CD4-positive, alpha-beta T cell treated with Interleukin-17A for 1 hour (primary cell): ENCODE measurements at places on chromosomes 4 and X.

DNA sequence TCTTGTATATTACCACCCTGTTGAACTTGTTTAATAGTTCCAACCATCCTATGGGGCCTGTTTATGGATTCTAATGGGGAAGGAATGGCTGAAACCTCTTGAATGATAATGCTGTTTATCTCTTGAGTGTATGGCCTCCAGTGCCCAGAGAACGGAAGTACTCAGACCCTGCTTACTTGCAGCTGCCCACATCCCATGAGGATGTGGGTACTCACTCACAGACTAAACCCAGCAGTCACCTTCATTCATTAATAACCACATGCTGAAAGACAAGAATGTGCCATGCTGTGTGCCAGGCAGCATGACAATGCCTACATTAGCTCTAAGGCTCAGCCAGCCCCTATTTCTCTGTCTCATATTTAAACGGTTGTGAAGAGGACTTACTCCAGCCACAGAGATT lies 5.9 kb upstream of the ARMCX5 start:
- no peak for DNase-seq

GRCh38 chr4:2251795-2252529 lies 9.9 kb downstream of the MXD4 start:
- no peak for DNase-seq

DNA sequence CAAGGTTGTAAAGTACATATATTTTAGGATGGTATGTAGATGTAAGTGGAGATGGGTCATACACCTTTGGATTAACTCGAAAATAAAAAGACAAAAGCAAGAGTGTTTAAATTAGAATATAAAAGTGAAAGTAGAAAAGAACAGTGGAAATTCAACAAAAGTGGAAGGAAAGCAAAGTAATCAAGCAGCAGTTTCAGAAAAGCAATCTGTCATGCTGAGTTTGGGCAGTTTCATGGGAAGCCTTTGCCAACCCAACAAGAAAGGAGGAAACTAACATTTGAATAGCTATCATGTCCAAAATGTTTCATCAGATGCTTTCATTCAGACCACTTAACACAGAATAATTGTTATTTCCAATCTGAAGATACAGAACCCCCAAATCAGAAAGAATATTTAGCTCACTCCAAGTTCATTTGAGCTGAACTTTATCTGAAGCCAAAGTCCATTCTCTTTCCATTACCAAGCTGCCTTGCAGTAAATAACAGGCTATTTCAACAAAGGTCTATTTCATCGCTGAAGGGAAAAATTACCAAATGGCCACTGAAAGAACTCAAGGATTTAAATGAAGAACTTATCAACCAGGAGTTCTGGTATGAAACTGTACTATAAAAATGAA lies 1.8 kb upstream of the EXOSC9 start:
- no peak for DNase-seq

DNA sequence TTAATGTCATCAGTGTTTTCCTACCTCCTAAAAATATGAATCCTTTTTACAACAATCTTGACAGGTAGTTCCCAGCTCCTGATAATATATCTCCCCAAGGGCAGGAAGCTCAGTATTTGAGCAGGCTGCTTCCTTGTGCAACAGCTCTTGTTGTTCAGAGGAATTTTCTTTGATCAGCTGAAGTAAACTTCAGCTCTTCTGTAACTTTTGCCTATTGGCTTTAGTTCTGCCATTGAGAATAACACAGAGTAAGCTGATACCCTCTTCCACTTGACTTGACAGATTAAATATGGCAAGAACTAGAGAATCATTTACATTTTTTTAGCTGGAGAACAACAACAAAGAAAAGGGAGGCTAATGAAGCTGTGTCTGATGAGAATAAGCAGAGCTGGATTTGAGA lies 75.2 kb downstream of the LUZP4 start:
- DNase-seq, result no peak

GRCh38 chrX:109533631-109534030 lies 3.0 kb upstream of the NXT2 start:
- DNase-seq, result no peak

DNA sequence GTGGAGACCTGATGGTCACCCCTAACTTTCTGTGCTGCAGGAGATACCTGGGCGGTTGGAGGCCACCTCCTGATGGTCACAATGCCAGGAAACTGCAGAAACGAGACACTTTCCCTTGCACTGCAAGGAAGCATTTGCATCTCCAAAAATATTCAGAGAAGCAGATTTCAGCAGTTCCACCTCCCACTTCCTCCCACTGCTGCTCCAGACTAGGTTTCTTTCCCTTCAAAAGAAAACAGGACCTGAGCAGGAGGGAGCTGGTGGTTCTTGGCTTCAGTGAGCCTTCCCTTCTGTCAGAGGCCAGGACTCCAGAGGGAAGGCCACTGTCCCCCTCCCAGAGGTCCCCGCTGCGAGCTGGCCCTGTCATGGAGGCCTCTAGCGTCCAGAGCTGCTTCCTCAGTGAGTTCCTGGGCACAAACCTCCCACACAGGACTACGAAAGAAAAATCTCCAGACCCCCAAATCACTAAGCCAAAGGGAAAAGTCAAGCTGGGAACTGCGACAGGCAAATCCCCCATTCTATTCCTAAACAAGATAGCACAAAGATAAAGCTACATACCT lies 35.9 kb downstream of the GPM6B start:
- DNase-seq, result no peak

- no peak for DNase-seq
Measured at GRCh38 chr4:129488427-129488826, 392.5 kb downstream of the C4orf33 start.

DNA sequence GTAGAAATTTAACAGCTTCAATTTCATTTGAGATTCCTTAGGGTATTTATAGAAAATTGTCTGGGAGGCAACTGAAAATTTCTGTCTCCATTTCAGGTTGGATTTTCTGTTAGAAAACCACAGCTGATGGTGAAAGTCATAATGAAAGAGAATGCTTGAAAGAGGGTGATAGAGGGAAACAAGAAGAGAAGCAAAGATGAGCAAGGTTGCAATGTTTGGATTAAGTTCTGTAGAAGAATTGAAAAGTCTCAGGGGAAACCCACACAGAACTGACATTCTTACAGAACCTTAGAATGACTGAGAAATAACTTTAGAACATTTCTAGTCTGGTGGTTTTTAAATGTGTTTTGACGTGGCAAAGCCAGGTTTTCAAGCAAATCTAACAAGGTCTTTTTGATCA lies 14.7 kb downstream of the GBA3 start:
- no peak for DNase-seq

DNA sequence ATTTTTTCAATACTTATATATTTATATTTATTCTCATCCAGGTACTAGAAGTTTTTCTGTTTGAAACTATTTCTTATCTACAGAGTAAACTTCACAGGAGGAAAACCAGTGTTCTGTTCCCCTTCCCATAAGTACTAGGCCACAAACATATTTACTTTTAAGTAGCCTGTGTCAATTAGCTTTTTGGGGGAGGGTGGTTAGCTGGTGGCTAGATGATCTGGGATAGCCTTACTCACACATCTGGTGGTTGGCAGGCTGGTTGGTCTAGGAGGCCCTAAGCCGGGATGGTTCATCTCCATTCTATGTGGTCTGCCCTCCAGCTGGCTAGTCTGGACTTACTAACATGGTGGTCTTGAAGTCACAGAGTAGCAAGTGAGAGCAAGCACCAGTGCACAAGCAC lies 6.2 kb downstream of the JADE3 start:
- no peak for DNase-seq

DNA sequence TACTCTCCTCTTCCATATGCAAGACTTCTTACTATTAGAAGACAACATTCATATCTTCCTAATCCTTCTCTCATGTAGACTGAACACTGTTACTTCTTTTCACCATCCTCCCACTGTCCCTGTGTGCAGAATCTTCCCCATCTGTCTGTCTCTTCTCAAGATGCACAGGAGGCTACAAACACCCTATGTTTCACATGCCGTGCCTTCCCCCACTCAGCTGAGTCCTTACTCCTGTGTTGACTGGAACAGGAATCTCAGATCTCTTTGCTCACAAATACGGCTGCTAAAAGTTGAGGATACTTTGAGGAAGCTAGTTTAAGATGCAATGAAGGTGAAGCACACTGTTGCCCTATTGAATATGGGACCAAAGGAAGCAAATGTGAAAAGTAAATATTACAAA lies 168.5 kb upstream of the GPC4 start:
- DNase-seq, result no peak

GRCh38 chrX:40127052-40127451 lies 29.3 kb upstream of the BCOR start:
- DNase-seq, result peak; percentile 27

DNA sequence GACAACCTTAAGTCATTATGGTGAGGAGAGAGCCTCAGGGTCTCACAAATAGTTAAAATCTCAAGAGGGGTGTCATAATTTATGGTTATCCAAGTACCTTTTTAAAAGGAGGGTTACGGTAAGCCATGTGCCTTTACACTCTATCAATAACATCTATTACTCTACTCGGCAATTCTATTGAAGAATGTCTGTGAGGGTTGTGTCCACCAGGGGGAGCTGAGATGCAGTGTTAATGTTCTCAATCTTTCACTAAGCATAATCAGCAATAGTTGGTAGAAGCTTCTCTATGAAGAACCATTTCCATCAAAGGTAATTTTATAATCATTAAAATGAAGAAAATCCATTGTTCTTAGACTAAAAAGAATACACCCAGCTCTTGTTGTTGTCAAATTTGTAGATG lies 457.4 kb downstream of the CENPC start:
- peak; percentile 24 for DNase-seq

GRCh38 chr4:98181809-98182208 lies 38.5 kb upstream of the STPG2 start:
- no peak for DNase-seq

DNA sequence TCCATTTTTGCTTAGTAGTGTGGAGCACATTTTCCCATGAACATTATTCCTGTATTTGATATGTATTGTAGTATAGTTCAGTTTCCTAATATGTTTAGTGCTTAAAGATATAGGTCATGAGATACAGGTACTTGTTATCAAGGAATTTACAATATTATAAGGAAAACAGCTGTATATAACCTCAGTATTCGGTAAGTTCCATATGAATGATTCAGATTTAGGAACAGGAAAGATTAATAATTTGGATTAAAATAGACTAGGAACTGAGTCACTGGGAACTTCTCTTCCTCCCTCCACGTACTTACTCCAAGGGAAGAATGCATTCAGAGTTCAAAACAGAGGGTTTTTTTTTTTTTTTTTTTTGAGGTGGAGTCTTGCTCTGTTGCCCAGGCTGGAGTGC lies 20.0 kb downstream of the DIAPH2 start:
- DNase-seq, result no peak

GRCh38 chr4:153114771-153115321 lies 89.4 kb upstream of the TRIM2 start:
- peak; percentile 65 for DNase-seq

GRCh38 chrX:3244955-3245354 lies 101.5 kb downstream of the MXRA5 start:
- no peak for DNase-seq

DNA sequence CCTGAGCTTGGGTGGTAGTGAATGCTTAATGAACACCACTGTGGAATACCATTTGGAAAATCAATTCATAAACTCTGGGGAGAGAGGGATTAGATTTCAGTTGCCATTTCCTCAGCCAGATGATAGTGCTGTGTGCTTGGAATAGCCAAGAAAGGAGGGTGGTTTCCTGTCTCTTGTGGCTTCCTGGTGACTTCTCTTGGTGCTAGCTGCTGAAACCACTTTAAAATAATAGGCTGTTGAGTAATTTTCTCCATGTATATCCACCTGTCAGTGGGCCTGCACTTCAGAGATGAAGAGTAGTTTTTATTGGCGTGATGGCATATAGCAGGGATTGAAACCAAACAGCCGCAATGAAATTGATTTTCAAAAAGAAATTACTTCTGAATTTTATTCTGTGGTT lies 11.8 kb downstream of the EDA start:
- no peak for DNase-seq

DNA sequence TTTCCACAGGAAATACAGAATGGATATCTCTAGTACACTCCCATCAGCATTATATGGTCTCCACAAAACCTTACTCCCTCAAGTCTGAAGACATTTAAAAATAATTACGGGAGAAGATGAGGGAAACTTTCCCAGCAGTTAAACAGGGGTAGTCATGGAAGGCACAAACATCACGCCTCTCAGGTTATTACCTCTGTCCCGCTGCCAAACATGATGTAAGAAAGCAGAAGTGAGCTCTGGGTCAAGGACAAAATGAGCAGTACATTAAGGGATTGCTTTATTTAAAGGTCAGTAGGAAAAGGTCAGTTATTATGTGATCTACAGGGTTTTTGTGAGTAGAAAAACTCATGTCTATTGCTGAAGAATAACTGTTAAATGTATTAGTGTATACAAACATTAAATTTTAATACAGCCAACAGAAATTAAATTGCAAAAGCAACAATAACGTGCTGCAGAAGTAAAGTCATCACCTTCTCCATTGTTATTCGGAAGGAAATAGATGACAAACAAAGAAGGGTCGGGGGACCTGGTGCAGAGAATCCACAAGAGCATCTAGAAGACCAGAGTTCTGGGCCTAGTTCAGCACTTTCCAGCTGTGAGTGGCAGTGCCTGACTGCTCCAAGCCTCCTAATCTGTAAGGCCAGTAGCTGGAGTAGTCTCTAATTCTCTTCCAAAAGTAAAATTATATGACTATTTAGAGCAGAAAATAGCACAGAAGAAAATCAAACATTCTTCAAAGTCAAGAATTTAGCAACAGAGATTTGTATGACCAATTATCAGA lies 171.2 kb downstream of the PPP3CA start:
- DNase-seq, result no peak

DNA sequence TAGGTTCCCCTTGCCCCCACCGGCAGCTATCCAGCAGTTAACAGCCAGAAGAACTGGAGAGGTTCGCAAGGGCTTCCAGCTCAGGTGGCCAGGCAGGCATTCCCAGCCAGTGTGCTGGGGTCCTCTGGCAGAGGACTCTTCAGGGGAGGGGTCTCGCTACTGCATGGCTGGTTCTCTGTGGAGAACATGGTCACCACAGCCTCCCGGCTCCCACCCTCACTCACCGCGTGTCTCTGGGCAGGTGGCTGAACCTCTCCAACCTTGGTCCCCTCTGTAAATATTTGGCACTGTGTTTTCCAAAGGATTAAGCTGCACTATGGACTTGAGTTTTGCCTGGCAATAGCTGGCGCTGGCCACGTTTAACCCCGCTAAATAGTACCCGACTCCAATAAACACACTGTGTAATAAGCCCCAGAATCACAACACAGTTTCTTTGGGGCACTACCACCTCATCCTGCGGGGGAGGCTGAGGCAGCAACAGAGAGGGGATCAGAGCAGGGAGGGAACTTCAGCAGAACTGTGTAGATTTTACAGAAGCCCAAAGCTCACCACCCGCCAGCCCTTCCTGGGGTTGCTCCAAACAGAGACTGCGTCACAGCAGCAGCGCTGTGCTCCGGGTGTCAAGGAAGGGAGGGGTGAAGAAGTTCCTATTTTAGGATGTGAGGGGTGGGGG lies 15.2 kb downstream of the BCOR start:
- no peak for DNase-seq

DNA sequence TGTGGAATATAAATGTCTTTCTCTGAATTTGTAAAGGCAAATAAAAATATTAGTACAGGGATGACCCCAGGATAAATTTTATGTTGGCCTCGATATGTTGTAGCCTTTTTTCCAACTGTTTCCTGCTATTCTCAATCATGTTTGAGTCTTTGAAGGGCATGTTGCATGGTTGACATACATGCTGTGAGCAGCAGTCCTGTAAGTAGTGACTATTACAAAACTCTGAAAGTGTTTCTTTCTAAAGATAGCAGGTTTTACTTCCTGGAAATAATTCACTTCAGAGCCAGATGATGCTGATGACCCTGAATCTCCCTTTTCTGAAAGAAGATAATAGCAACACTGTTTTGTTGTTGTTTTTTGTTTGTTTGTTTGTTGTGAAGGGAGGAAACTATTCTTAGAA lies 393.0 kb upstream of the GNPDA2 start:
- DNase-seq, result no peak
